ENCODE measurements at places on chromosomes 13 and 19. TPM values are rescaled to one million over a fixed set of nuclear protein-coding genes. Genes with fewer than 3 reads are reported as not detected.

GRCh38 chr19:11685676-11686650 is 52.8 kb downstream of the ZNF823 start:
- no peak for DNase-seq

GRCh38 chr13:20812890-20813289 is 39.1 kb upstream of the EEF1AKMT1 start:
- no peak for DNase-seq

DNA sequence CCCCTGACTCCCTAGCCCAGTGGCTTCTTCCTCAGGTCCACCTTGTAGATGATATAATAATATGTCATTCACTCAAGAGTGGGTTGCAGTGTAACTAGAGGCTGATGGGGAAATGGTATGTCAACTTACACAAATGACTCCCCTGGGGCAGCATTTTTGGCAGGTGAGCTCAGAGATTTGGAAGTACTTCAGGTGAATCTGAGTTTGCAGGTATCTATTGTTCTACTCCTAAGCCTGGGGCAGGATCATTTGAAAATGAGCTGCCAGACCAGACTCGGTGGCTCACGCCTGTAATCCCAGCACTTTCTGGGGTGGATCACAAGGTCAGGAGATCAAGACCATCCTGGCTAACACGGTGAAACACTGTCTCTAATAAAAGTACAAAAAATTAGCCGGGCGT is 11.6 kb upstream of the CNMD start:
- no peak for DNase-seq

DNA sequence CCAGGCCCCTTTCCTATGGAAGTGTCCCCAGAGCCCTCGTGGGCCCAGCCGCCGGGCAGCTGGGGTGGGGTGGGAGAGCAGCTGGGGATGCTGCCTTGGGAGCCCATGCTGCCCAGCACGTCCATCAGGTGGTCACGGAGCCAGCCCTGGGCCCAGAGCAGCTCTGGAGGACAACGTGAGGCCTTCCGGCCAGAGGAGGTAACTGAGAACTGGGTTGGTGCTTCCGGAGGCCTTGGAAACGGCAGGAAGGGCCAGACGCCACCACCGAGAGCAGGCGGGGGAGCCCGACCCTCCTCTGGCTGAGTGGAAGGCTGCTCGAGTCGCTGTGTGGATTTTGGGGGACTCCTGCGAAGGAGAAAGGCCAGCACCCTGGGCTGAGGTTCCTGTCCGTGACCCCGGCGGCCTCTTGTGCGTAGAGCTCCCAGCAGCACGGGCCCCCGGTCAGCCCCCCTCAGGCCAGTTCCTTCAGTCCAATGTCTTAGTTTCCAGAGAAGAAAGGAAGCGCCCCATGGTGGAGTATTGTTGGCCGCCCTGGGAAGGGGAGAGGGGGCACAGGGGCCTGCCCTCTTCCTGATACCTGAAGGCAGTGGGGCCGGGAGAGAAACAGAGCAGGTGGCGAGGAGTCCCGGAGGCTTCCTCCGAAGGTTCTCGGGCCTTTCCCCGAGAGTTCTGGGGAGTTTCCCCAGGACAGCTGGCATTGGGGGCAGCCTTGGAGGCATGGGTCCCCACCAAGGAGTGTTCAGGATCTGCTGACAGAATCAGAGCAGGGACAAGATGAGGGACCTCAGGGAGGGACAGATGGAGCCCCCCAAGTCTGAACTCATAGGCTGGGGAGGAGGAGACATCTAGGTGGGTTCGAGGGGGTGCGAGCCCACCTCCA is 68.8 kb downstream of the MLLT1 start:
- no peak for DNase-seq

DNA sequence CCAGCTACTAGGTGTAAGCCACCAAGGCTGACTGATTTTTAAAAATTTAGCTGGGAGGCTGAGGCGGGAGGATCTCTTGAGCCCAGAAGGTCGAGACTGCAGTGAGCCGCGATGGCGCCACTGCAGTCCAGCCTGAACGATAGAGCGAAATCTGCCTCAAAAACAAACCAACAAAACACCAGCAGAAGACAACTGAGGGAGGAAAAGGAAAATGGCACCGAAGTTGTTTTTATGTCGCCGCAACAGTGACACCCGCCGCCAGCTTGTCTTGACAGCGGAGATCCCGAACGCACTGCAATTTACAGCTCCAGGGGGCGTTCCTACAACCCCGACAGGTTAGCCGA is 298 bp upstream of the FAM98C start:
- DNase-seq: no peak

DNA sequence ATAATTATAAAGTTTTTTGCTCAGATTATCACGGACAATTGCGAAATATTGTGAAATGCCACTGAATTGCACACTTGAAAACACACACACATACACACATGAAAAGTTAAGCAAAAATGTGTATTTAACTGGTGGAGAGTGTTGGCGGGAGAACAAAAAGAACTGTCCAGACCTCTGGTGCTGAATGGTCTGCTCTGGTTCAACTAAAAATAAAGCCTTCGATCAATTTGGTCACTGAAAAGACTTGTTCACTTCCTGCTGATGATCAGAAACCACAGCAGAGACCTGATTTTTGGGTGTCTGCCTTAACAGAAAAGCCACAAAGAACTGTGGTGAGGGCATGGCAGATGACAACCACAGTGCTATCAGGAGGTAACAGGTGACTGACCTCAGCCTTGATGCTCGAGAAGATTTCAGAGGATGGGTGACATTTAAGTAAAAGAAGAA is 4.0 kb upstream of the IGFL1 start:
- DNase-seq: no peak

GRCh38 chr13:24675806-24676570 is 4.2 kb upstream of the ATP12A start:
- DNase-seq: no peak

DNA sequence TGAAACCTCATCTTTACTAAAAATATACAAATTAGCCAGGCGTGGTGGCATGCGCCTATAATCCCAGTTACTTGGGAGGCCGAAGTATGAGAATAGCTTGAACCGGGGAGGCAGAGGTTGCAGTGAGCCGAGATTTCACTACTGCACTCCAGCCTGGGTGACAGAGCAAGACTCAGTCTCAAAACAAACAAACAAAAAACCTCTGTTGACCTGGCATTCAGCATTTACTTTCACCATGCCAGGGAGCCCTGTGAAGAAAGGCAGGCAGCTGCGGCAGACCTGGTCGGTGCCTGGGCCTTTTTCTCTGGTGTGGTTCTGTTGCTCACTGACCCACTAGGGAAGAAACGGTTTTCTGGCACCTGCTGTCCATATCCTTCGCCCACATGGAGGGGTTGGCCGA is 49.8 kb downstream of the DNM2 start:
- no peak for DNase-seq

- DNase-seq: no peak
Observed at GRCh38 chr13:32624441-32624840, 38.2 kb downstream of the PDS5B start.

The CYP4F2 gene
- not detected for total RNA-seq

DNA sequence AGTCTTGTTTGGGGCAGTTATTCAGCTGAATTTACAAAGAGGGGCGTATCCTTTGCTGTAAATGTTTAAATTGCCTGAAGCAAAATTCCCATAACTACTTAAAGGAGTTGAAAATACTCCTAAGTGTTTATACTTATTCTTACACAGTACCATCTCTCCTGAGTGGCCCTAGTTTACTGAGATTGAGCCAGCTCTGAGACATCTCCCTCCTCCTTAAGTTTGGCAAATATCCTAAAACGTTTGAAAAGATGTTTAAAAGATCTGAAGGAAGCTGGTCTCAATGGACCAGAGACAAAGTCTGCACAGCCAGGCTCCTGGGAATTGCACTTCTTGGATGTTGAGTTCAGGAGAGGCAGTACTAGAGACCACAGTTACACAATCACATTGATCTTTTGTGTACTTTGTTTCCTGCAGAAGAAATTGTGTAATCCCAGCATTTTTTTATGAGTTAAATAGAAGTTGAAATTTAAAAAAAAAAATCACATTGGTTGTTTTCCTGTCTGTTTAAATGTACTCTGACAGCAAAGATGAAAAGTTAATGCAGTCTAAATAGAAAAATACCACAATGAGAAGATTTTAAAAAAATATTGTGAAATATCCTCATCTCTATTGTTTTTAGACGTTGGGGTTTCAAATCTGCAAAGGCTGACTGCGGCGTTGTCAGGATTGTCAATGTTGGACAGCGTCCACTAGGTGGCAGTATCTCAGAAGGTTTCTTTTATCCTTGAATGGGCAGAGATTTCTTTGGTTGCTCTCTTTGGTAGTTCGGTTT is 20.7 kb downstream of the TNFSF11 start:
- peak; percentile 40 for DNase-seq

GRCh38 chr13:106493533-106494220 is 41.8 kb downstream of the EFNB2 start:
- no peak for DNase-seq

DNA sequence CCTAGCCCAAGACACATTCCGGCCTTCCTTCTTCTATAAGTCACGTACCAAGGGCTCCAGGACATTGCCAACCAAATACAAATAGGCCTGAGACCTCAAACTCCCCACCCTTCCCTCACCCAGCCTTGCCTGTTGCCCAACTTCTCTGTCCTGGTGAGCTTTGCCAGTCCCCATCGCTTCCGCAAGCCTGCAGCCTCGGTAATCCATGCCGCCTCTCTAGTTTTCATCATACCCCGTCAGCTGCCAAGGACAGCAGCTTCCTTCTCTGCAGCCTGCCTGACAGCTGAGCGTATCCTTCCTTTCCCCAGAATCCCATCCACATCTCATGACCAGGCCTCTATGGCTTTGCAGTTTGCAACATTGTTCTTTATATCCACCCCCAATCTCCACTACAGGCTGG is 36.6 kb upstream of the POMP start:
- DNase-seq: no peak

DNA sequence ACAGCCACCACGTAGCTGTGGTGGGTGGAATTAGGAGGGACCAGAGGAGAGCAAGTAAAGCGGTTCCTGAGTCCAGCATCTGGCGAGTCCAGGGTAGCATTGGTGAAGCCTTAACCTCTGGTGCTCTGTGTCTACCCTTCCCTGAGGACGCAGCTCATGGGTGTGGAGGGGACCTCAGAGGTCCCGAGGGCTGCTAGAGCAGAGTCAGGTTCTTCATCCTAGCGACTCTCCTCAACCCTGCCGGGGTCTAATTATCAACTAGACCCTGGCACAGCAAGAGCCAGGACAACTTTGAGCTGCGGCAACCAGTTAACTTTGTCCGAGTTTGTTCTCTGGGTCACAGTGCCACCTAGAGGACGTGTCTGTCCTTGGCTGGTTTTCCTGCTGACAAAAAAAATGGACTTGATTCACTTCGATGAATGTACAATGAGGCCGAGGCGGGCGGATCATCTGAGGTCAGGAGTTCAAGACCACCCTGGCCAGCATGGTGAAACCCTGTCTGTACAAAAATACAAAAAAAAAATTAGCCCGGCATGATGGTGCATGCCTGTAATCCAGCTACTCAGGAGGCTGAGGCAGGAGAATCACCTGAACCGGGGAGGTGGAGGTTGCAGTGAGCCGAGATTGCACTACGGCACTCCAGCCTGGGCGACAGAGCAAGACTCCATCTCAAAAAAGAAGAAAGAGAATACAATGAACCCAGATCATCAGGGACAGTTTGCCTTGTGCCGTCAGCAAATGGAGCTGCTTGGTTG is 25.0 kb downstream of the TSSK6 start:
- peak; percentile 83 for DNase-seq

The OR7D2 gene
- not detected for total RNA-seq

DNA sequence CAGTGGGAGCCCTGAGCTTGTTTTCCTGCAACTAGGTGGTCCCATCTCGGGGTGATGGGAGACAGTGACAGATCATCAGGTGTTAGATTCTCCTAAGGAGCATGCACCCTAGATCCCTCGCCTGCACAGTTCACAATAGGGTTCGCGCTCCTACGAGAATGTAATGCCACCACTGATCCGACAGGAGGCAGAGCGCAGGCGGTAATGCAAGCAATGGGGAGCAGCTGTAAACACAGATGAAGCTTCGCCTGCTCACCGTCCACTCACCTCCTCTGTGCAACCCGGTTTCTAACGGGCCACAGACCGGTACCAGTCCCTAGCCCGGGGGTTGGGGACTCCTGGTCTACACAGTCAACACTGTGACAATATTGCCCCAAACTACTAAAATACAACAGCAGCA is 38.8 kb downstream of the CARD8 start:
- no peak for DNase-seq

The SOHLH2 gene
- 0.36 TPM for total RNA-seq

The ZNF441 gene
- 37.8 TPM for total RNA-seq

DNA sequence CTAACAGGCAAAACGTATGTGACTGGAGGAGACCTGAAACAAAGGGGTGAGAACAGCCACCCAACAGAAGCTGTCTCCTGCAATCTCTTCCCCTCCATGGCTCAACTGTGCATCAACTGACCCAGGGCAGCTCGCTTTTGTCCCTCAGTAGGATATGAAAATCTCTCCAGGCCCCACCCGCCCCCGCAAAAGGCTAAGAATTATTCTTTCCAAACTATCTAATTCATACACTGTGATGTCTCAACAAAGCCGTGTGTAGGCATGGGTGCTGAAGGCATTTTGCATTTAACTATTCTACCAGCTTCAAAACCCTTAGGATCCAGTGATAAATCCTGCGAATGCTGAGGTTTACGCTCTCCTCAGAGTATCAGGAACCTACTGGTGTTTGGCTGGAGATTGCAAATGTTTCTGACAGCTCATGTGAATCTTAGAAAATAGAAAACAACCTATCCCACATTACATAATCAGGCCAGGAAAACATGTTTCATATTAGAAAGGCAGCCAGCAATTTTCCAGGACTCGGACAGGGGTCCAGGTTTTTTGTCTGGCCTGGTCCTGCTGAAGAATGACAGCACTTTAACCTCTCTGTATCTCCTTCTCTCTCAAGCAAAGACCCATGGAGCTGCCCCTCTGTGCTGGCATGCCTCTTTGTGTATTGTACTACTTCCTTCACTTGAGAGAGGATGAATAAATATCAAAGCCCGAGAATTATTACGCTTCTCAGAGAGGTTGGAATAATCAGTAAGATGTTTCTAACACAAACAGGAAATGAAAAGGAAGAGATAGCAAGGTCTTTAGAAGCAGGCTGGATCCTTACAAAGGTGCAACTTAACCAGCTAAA is 17.3 kb downstream of the DHRS12 start:
- DNase-seq: peak; percentile 38

DNA sequence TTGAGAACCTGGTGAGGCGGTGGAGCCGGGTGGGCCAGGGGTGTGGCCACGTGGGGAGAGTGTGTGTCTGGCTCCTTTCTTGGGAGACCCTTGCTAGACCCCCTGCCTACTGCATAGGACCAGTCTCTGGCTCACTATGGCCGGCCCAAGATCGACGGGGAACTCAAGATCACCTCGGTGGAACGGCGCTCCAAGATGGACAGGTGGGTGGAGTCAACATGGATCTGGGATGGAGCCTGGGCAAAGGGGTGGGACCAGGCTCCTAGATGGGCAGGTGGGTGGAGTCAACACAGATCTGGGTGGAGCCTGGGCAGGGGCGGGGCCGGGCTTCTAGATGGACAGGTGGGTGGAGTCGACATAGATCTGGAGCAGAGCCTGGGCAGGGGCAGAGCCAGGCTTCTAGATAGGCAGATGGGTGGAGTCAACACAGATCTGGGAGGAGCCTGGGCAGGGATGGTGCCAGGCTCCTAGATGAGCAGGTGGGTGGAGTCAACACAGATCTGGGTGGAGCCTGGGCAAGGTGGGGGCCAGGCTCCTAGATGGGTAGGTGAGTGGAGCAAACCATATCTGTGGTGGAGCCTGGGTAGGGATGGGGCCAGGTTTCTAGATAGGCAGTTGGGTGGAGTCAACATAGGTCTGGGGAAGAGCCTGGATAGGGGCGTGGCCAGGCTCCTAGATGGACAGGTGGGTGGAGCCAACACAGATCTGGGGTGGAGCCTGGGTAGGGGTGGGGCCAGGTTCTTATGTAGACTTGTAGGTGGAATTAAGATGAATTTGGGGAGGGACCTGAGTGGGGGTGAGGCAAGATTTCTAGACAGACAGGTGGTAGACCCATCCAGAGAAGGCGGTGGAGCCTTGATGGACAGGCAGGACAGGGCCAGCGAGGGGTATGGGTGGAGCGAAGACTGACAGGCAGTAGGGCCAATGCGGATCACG is 56.5 kb downstream of the VAV1 start:
- DNase-seq: no peak

The PEAK3 gene
- total RNA-seq: not detected
